Esophagus muscularis mucosa (tissue), 4 donors: ENCODE measurements at places on chromosomes 11 and 22. TPM values are rescaled to one million over a fixed set of nuclear protein-coding genes. Genes with fewer than 3 reads are reported as not detected.

GRCh38 chr11:111427471-111427912 lies 48.4 kb upstream of the POU2AF1 start:
- no peaks in the 10 kb centered on the region for H3K4me1 ChIP-seq
- no peak overlapping the region for H3K27ac ChIP-seq
- H3K4me3 ChIP-seq = no peak overlapping the region
- H3K36me3 ChIP-seq = no peaks in the 10 kb centered on the region

DNA sequence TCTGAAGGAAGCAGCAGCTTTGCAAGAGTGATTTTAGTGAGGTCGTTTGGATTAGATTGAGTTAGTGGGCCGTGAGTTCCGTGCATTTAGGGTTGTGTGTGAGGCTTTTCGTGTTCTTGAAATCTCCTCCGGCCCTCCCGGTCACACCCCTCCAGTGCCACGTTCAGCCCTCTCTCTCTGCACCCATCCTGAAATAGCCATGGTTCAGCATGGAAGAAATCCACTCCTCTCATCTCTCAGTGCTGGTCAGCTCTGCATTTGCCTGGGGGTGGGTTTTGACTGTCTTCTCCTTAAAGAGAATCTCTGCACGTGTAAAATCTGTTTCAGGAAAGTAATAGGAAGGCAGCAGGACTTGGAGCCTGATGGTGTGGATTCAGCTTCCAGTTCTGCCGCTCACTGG lies 19.8 kb downstream of the BARX2 start:
- H3K36me3 ChIP-seq = no peaks in the 10 kb centered on the region
- no peak overlapping the region for H3K4me3 ChIP-seq
- H3K27ac ChIP-seq = no peak overlapping the region
- no peaks in the 10 kb centered on the region for H3K4me1 ChIP-seq
- no peaks in the 10 kb centered on the region for H3K27me3 ChIP-seq

DNA sequence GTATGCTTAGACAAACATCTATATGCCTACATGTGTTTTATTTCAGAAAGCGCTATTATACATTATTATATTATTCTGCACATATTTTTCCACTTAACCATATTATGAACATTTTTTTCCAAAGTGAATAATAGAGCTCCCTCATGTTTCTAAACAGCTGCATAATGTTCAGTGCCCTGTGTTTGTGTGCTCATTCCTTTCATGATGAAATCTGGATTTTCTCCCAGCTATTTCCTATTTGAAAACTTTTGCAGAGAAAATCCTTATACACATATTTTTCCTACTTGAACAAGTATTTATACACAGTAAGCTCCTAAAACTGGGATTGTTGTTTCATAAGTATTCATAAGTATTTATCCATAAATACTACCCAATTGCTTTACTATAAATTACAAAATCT lies 18.1 kb upstream of the RFPL2 start:
- no peak overlapping the region for H3K4me3 ChIP-seq
- H3K36me3 ChIP-seq = no peaks in the 10 kb centered on the region
- no peaks in the 10 kb centered on the region for H3K27me3 ChIP-seq
- no peak for DNase-seq

DNA sequence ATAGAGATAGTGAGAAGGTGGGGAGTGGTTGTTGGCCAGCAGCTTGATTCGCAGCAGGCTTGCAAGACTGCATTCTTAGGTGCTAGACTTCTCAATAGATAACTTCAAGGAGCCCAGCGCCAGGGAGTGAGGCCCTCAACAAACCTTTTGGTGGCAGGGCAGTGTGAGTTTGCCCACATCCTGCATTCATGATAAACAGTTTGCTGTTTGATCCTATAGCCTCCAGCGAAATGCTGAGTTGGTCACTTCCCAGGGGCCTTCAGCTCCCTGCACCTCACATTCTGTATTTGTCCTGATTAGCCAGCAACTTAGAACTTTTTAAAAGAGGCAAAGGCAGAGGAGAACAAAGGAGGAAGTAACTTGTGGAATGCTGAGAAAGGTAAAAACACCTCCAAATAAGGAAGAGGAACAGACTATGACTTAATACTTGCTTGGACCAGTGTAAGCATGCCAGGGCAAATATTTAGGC lies 25.1 kb downstream of the OR10A6 start:
- H3K4me1 ChIP-seq = no peaks in the 10 kb centered on the region
- H3K4me3 ChIP-seq = no peak overlapping the region
- DNase-seq = no peak

DNA sequence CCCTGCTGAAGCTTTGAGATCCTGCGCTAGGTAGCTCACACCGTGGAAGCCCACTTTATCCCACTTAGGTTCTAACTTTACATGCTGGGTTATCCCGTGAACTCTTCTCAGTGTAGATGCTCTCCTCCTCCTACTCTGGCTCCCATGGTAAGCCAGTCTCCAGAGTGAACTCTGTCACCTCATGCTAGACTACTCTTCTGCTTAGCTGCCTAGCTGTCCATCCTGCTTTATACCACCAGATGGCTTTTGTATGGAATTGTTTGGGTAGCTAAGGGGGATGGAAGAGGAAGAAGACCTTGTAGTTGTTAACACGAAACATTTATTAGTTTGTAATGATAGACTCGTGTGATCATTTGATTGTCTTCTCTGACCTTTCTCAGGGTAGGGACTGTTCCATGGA lies 46.8 kb downstream of the EMSY start:
- no peak for DNase-seq
- H3K27me3 ChIP-seq = no peaks in the 10 kb centered on the region
- H3K4me3 ChIP-seq = no peak overlapping the region
- H3K36me3 ChIP-seq = peaks cover 28% of the 10 kb centered on the region
- no peaks in the 10 kb centered on the region for H3K4me1 ChIP-seq

DNA sequence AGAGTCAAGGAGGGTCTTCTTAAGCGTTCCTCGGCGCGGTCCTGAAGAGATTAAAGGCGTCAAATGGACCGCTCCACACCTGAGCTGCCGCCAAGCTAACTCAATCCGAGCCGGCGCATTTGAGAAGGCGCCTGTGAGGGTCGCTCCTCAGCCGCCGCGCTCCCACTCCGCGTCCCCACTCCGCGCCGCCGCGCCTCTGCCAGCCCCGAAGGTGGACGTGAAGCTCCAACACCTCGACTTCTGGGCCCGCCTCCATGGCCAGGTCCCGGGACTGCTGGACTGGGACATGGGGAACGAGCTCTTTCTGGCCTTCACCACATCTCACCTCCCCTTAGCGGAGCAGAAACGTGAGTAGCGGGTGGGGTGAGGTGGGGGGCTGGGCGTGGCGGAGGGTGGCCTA lies at the start of gene FOXR1:
FOXR1 (plus strand) TSS at position 116 of the 400 bp plus-strand sequence; CDS start at position 287, 171 bp downstream.
- no peak within 1 kb of the TSS for H3K27ac ChIP-seq
- peaks cover 20% of the 10 kb centered on the region for H3K27me3 ChIP-seq
- H3K36me3 ChIP-seq = no peaks in the 10 kb centered on the region
- no peak for DNase-seq
- H3K4me1 ChIP-seq = no peaks in the 10 kb centered on the region

GRCh38 chr22:30763815-30764673 lies 69.4 kb downstream of the OSBP2 start:
- H3K4me1 ChIP-seq = no peaks in the 10 kb centered on the region
- H3K27ac ChIP-seq = no peak overlapping the region
- H3K27me3 ChIP-seq = no peaks in the 10 kb centered on the region
- DNase-seq = no peak

GRCh38 chr11:85096939-85097338 lies 530.2 kb downstream of the DLG2 start:
- no peaks in the 10 kb centered on the region for H3K27me3 ChIP-seq
- H3K27ac ChIP-seq = no peak overlapping the region
- no peaks in the 10 kb centered on the region for H3K36me3 ChIP-seq
- H3K4me1 ChIP-seq = peaks cover 4% of the 10 kb centered on the region

- peak within 1 kb of the TSS; percentile 50 for H3K4me3 ChIP-seq
- no peaks in the 10 kb centered on the region for H3K36me3 ChIP-seq
- H3K4me1 ChIP-seq = peaks cover 20% of the 10 kb centered on the region
- no peak for DNase-seq
- no peaks in the 10 kb centered on the region for H3K27me3 ChIP-seq
Measured at GRCh38 chr11:74731301-74732094, at the start of gene CHRDL2. Gene CHRDL2, minus strand, starts transcription at chr11:74731426. Its CDS starts 538 bp downstream, at chr11:74730888.

The GRM5 gene
- total RNA-seq = not detected

DNA sequence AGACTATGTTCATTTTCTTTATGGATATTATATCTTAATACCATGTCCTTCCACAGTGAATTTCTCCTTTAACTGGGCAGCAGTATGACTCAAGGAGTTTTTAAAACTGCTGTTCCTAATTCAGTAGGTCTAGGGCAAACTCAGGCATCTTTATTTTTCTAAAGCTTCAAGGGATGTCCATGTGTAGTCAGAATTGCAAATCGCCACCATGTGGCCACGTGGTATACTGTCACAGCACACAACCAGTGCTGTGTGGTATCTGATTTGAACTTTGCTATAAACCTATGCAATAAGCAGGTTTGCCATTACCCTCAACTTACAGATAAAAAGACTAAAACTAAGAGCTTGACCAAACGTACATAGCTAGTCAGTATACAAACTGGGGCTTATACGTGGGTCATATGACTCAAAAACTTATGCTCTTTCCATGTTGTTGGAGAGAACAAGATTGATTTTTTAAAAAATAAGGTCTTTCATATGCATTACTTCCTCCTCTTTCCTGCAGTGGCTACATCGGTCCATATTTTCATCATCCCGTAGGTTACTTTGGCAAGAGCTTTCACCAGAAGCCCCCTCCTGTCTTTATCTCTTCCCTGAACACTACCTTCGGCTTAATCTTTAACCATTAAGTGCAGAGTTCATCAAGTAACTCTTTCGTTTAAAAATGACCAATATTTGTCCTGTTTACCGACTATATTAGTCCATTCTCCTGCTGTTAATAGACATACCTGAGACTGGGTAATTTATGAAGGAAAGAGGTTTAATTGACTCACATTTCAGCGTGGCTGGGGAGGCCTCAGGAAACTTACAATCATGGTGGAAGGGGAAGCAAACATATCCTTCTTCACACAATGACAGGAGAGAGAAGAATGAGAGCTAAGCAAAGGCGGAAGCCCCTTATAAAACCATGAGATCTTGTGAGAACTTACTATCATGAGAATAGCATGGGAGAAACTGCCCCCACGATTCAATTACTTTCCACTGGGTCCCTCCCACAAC lies 8.0 kb upstream of the HTATIP2 start:
- no peaks in the 10 kb centered on the region for H3K36me3 ChIP-seq
- H3K27ac ChIP-seq = no peak overlapping the region
- no peak overlapping the region for H3K4me3 ChIP-seq
- no peak for DNase-seq
- no peaks in the 10 kb centered on the region for H3K27me3 ChIP-seq

DNA sequence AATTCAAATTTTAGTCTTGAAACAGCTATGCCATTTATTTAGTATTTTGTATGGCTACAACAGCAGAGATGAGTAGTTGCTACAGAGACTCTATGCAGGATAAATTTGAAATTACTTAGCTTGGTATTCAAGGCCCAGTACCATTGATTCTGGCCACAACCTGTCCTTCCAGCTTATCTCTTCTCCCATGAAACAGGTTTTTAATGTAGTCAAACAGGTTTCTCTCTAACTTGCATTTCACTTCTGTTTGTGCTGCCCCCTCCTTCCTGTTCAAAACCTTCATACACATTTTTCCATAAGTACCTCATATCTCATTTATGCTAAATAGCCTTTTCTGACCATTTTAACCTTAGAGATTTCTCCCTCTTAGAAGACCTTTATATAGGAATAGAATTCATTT lies 3.3 kb downstream of the USP47 start:
- peaks cover 54% of the 10 kb centered on the region for H3K4me1 ChIP-seq
- no peak overlapping the region for H3K4me3 ChIP-seq
- no peak for DNase-seq
- H3K36me3 ChIP-seq = no peaks in the 10 kb centered on the region

- H3K36me3 ChIP-seq = no peaks in the 10 kb centered on the region
- H3K4me1 ChIP-seq = no peaks in the 10 kb centered on the region
- no peak for DNase-seq
- no peak overlapping the region for H3K27ac ChIP-seq
Measured at GRCh38 chr11:70601861-70602538, 203.7 kb downstream of the CTTN start.

DNA sequence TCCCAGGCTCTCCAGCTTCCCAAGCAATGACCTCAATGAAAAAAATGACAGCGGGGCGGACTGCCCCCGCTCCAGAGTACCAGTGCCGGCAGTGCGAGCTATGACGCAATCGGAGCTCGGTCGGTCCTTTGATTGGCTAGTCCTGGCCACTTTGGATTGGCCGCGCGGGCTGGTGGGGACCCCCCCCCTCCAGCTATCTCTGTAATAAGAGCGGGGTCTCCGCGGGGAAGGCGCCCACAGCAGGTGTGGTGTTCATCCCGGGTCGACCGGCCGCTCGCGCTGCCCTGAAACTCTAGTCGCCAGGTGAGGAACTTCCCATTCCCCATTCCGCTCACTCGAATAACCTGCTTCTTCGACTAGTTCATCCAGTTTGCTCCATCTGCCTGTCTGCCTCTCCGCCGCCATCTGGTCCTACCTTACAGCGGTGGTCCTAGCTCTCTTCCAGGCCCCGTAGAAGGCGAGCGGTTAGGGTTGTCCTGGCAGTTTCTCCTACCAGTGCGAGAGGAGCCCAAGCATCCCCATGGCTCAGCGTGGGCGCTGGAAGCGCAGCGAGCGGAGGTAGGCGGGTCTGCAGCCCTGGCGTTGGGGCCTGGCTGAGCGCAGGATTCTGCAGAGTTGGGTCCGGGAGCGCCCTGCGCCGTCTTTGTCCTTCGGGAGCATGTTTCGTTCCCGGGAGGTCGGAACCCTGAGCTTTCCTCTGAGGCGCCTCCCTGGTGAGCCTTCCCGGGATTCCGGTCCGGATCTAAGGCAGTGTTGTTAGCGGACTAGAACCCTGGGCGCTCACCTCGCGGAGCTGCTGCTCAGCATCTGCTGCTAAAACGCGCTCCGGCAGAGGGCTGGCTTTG lies at the start of gene CALCB:
CALCB (plus strand) TSS at position 233 of the 845 bp plus-strand sequence. CDS start 1,126 bp downstream, outside the sequence.
- peaks cover 22% of the 10 kb centered on the region for H3K4me1 ChIP-seq
- DNase-seq = no peak
- peak within 1 kb of the TSS; percentile 42 for H3K4me3 ChIP-seq
- no peaks in the 10 kb centered on the region for H3K36me3 ChIP-seq

DNA sequence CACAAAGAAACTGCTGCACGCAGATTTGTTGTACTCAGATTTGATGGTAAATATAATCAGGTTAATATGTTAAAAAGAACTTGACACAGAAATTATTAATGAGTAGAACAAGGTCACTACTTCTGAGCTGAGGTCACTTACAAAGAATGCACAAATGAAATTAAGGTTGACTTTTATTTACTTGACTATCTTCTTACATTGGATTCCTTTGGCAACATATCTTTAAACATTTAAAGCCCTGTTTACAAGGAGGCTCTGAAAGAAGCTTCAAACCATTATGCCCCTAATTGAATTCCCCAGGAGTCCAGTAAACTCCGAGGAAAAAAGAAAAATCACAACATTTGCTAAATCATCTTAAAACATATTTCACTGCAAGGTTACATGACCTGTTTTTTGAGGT lies 245.5 kb downstream of the SOX6 start:
- no peak overlapping the region for H3K4me3 ChIP-seq
- H3K27me3 ChIP-seq = no peaks in the 10 kb centered on the region
- no peak overlapping the region for H3K27ac ChIP-seq
- H3K4me1 ChIP-seq = peaks cover 7% of the 10 kb centered on the region

The OR52H1 gene
- total RNA-seq = not detected

- no peaks in the 10 kb centered on the region for H3K4me1 ChIP-seq
- no peak overlapping the region for H3K4me3 ChIP-seq
- no peak overlapping the region for H3K27ac ChIP-seq
Measured at GRCh38 chr11:90428836-90429235, 206.0 kb upstream of the CHORDC1 start.
